ENCODE measurements at places on chromosomes 4 and X. TPM values are rescaled to one million over a fixed set of nuclear protein-coding genes. Genes with fewer than 3 reads are reported as not detected.

The PPARGC1A gene
- polyA plus RNA-seq, result 64.3 TPM

- DNase-seq, result no peak
Measured at GRCh38 chr4:8578717-8579116, 1.5 kb upstream of the GPR78 start.

The RFC1 gene
- 18.9 TPM for polyA plus RNA-seq

The BBS12 gene
- polyA plus RNA-seq, result 0.76 TPM

The SLC10A6 gene
- 0.30 TPM for polyA plus RNA-seq

The KIAA1210 gene
- polyA plus RNA-seq, result not detected

The PRRG3 gene
- 0.06 TPM for polyA plus RNA-seq

The CISD2 gene
- 15.7 TPM for polyA plus RNA-seq

GRCh38 chr4:117549524-117549923 lies 464.1 kb upstream of the TRAM1L1 start:
- no peak for DNase-seq

The AFF2 gene
- polyA plus RNA-seq, result 0.08 TPM

DNA sequence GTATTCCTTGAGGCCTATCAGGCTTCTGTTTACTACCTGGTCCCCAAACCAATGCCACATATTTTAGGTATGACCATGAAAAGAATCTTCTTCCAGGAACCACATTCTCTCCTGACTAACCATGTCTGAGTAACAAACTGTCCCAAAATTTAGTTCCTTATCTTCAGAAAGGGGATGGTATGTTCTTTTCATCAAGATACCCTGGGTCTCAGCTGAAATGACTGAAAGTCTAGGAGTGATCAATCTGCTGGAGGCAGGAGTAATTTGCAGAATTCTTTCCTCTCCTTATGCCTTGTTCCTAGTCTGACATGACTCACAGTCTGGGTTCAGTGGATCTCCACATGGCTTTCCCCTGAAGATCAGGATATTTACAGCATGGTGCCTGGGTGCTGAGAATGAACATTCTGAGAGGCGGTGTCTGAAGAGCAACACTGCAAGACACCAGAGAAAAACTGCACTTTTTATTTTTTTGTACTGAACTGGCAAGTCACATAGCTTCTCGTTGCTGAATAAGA lies 665.5 kb downstream of the TLL1 start:
- DNase-seq, result no peak

- no peak for DNase-seq
Measured at GRCh38 chrX:11352296-11352741, 59.1 kb downstream of the AMELX start.

DNA sequence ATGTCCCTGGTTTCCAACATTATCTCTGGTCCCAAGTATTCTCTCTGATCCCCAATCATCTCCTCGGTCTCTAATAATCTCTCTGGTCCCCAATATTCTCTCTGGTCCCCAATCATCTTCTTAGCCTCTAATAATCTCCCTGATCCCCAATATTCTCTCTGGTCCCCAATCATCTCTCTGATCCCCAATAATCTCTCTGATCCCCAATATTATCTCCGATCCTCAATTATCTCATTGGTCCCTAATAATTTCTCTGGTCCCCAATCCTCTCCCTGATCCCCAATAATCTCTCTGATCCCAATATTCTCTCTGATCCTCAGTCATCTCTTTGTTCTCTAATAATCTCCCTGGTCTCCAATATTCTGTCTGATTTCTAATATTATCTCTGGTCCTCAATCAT lies 16.6 kb downstream of the P2RY8 start:
- no peak for DNase-seq

DNA sequence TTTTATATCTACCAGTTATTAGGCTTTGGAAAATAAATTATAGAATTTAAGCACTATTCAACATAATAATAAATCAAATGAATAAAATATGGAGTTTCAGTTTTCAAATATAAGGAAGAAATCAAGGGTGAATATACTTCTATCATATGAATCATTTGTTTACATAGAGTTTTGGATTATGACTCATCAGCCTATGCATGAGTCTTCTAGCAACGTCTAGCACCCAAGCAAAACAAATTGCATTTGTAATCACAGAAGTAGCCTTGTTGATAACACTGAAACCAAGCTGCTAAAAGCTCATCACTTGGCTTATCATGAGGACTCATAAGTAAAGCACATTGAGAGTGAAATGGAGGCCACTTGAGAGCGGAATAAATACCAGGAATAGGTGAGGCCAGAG lies 434.6 kb downstream of the PCDH11X start:
- DNase-seq, result no peak

The HMGN5 gene
- polyA plus RNA-seq, result 3.6 TPM

- no peak for DNase-seq
Measured at GRCh38 chr4:126937846-126938422, 694.8 kb upstream of the INTU start.

The XPNPEP2 gene
- polyA plus RNA-seq, result 0.52 TPM

- no peak for DNase-seq
Measured at GRCh38 chr4:182894681-182895275, 22.4 kb downstream of the DCTD start.

DNA sequence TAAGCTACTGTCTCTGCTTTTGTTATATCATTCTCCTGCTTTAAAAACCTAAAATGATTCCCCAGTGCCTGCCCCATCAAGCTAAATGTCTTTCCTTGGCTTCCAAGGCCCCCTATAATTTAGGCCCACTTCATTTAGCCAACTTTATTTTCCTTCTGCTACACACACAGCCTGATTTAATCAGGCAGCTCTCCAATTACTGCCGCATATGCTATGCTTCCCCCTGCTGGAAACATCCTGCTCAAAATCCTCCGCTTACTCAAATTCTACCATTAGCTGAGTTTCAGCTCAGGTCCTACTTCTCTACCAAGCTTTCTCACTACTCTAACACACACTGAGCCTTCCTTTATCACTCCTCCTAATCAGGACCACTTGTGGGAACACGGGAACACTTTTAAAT lies 17.0 kb downstream of the LAMP2 start:
- DNase-seq, result no peak

GRCh38 chr4:91198951-91199350 lies 1071.8 kb downstream of the CCSER1 start:
- no peak for DNase-seq

- no peak for DNase-seq
Measured at GRCh38 chr4:122814426-122814825, 12.2 kb upstream of the FGF2 start.

- no peak for DNase-seq
Measured at GRCh38 chrX:924017-924416, 288.4 kb downstream of the CRLF2 start.

- DNase-seq, result no peak
Measured at GRCh38 chr4:6198278-6198677, 2.1 kb downstream of the JAKMIP1 start.

- no peak for DNase-seq
Measured at GRCh38 chr4:118845552-118846050, 9.7 kb upstream of the SEC24D start.

The TMPRSS11A gene
- not detected for polyA plus RNA-seq

DNA sequence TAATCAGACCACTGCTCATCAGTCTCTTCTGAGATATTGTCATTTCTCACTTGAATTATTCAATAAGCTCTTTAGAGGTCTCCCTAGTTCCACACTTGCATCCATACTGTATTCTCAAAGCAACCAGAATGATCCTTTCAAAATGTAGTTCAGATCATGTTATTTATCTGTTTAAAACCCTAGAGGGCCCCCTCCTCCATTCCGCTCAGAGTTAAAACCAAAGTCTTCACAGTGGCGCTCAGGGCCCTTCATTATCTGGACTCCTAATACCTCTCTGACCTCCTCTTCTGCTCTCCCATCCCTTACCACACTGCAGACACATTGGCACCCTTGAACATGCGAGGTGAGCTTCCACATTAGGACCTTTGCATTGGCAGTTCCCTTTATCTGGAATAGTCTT lies 32.7 kb upstream of the HPGDS start:
- no peak for DNase-seq

- DNase-seq, result no peak
Measured at GRCh38 chr4:89357340-89357739, 49.7 kb upstream of the GPRIN3 start.

GRCh38 chr4:86472377-86473019 lies 112.6 kb upstream of the MAPK10 start:
- DNase-seq, result no peak

DNA sequence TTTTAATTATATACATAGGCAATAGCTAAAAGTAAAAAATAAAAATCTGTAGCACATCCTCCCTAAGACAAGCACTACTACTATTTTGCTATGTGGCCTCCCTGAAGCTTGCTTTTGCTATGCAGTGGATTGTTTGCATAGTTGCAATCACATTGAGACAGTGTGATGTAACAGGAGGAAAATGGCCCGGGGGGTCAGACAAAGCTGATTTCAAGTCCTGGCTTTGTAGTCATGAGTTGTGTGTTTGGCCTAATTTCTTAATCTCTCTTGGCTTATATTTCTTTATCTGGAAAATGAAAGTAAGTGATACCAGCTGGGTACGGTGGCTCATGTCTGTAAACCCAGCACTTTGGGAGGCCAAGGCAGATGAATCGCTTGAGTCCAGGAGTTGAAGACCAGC lies 166.6 kb downstream of the LHFPL1 start:
- DNase-seq, result no peak

The EXOC1 gene
- 23.8 TPM for polyA plus RNA-seq

The CT45A10 gene
- polyA plus RNA-seq, result not detected

DNA sequence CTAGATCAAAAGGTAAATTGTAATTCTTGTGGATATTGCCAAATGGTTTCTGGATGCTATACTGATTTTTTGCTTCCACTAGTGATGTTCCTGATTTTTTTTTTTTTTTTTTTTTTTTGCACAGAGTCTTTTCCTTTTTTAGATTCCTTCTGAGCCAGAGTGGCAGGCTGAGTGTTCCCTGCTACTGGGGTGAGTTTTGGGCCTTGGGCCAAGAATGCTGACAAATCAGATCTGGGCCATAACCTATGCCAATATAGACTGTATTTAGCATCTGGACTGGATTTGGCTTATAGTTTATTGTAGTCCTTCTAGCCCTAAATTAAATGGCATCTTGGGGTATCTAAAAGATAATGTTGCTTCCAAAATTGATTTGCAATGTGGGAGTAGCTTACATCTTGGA lies 52.8 kb downstream of the REPS2 start:
- no peak for DNase-seq

GRCh38 chrX:151793886-151794285 lies 59.3 kb downstream of the CNGA2 start:
- no peak for DNase-seq

GRCh38 chr4:38002451-38003071 lies 42.4 kb downstream of the PTTG2 start:
- DNase-seq, result no peak

GRCh38 chrX:45758738-45759397 lies 558.2 kb upstream of the DIPK2B start:
- no peak for DNase-seq

- DNase-seq, result no peak
Measured at GRCh38 chrX:23888887-23889501, 18.7 kb downstream of the APOO start.

- no peak for DNase-seq
Measured at GRCh38 chr4:167419468-167420140, 185.3 kb upstream of the SPOCK3 start.

The PABPC4L gene
- polyA plus RNA-seq, result 0.14 TPM

DNA sequence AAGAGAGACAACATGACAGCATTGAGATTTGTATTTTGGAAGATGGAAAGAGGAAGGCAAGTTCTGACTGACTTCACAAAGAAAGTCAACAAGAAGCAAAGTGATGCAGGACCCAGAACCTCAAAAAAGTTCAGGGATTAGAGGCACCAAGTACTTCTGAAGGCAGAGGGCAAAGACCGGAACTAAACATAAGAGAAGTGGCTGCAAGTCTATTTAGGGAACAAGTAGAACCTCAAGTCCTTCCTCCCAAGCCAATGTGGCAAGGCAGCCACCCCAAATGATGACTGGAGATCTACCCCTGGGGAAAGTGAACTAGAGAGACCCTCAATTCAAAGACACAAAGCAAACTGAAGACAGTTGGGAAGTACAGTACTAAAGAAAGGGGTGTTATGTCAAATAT lies 46.6 kb downstream of the SLC39A8 start:
- DNase-seq, result no peak
